Cardiac atrium fibroblast (primary cell): ENCODE measurements at places on chromosomes 12 and 14. TPM values are rescaled to one million over a fixed set of nuclear protein-coding genes. Genes with fewer than 3 reads are reported as not detected.

MEG3 gene
- 90.9 and 165 TPM in 2 replicates for total RNA-seq

GPR132 gene
- not detected in 2 replicates for total RNA-seq

BEGAIN gene
- total RNA-seq = under 0.01 TPM in 1 of 2 replicates, not detected in the other

EIF2B1 gene
- 45.5 and 81.8 TPM in 2 replicates for total RNA-seq

ACSM4 gene
- total RNA-seq = not detected in 2 replicates

AMDHD1 gene
- total RNA-seq = not detected in 2 replicates

PLA2G1B gene
- not detected in 2 replicates for total RNA-seq

SAMD4A gene
- total RNA-seq = 21.7 and 28.3 TPM in 2 replicates

TCL1B gene
- total RNA-seq = not detected in 2 replicates

TRPV4 gene
- 0.65 and 1.1 TPM in 2 replicates for total RNA-seq

ACOT2 gene
- 43.4 and 57.2 TPM in 2 replicates for total RNA-seq

TXNRD1 gene
- total RNA-seq = 701 and 927 TPM in 2 replicates
